ENCODE measurements at places on chromosomes 4 and X. TPM values are rescaled to one million over a fixed set of nuclear protein-coding genes. Genes with fewer than 3 reads are reported as not detected.
A peak's percentile ranks its signal among the peaks of the same experiment; 100 is the strongest.

CCDC110 gene
- total RNA-seq: 9.3 TPM

TACR3 gene
- total RNA-seq: not detected

C4orf51 gene
- total RNA-seq: not detected

DDIT4L gene
- total RNA-seq: 2.5 TPM

GPR78 gene
- total RNA-seq: not detected

STOX2 gene
- total RNA-seq: 9.6 TPM

NAP1L3 gene
- 3.3 TPM for total RNA-seq

BEX2 gene
- 24.6 TPM for total RNA-seq

PDGFRA gene
- total RNA-seq: 222 TPM

RTL5 gene
- total RNA-seq: 4.3 TPM

PABPC4L gene
- 0.82 TPM for total RNA-seq

FBXL5 gene
- 271 TPM for total RNA-seq

FOXP3 gene
- total RNA-seq: not detected

GRCh38 chrX:40244980-40245379 lies 147.2 kb upstream of the BCOR start:
- H3K36me3 ChIP-seq: no peaks in the 10 kb centered on the region
- H3K4me3 ChIP-seq: no peak overlapping the region
- no peaks in the 10 kb centered on the region for H3K27me3 ChIP-seq
- no peak overlapping the region for H3K27ac ChIP-seq
- no peak for DNase-seq

GRCh38 chr4:73603854-73604584 lies 16.2 kb downstream of the RASSF6 start:
- H3K36me3 ChIP-seq: no peaks in the 10 kb centered on the region
- no peak for DNase-seq

- H3K27ac ChIP-seq: no peak overlapping the region
- H3K4me1 ChIP-seq: peaks cover 7% of the 10 kb centered on the region
- H3K36me3 ChIP-seq: no peaks in the 10 kb centered on the region
- no peak overlapping the region for H3K4me3 ChIP-seq
These were observed 447.8 kb downstream of the FAT4 start for GRCh38 chr4:125762537-125762936.

DNA sequence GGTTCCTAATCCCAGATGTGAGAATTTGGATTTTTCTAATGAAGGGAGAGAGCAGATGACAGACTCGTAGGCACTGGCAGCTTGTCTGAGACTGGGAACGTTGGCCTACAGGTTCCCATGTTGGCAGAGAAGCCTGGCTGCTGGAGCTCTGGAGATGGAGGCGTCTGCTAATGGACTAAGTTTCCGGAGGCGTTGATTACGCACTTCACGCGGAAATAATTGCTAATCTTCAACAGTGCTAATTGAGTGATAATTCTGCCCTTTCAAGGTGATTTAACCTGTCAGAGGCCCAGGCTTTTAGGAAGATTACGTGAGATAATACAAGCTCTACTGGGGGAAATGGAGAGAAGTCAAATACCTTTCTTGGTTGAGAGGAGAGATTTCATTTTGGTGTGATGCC lies 77.4 kb downstream of the PSAPL1 start:
- no peak overlapping the region for H3K4me3 ChIP-seq
- no peaks in the 10 kb centered on the region for H3K36me3 ChIP-seq
- H3K27ac ChIP-seq: no peak overlapping the region
- H3K4me1 ChIP-seq: no peaks in the 10 kb centered on the region
- H3K27me3 ChIP-seq: no peaks in the 10 kb centered on the region
- DNase-seq: no peak

DNA sequence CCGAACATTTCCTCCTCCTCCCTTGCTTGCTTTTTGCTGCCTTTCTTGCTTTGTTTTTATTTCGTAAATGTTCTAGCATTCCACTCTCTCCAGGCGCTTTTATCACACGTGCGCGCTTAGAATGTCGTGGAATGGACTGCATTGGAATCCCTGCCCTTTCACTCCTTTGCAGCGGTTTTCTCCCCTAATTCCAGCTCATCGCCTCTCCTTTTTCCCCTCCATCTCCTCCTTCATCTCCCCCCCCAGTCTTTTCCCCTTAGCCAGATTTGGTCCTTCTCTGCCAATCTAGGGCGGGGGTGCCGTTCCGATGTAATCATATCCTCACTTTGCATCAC lies 579 bp downstream of the OGT start:
- H3K36me3 ChIP-seq: no peaks in the 10 kb centered on the region
- H3K27me3 ChIP-seq: no peaks in the 10 kb centered on the region
- no peak for DNase-seq
- H3K27ac ChIP-seq: peak overlapping the region; percentile 88

GRCh38 chr4:169510617-169511016 lies 101.8 kb downstream of the NEK1 start:
- H3K27ac ChIP-seq: no peak overlapping the region
- DNase-seq: no peak
- no peaks in the 10 kb centered on the region for H3K27me3 ChIP-seq
- peaks cover 32% of the 10 kb centered on the region for H3K36me3 ChIP-seq
- H3K4me1 ChIP-seq: no peaks in the 10 kb centered on the region
- H3K4me3 ChIP-seq: no peak overlapping the region

- H3K36me3 ChIP-seq: no peaks in the 10 kb centered on the region
- peaks cover 52% of the 10 kb centered on the region for H3K4me1 ChIP-seq
- DNase-seq: no peak
- H3K4me3 ChIP-seq: peak overlapping the region; percentile 73
- H3K27me3 ChIP-seq: peaks cover 5% of the 10 kb centered on the region
These were observed 1.7 kb downstream of the HCFC1 start for GRCh38 chrX:153969904-153970356.

DNA sequence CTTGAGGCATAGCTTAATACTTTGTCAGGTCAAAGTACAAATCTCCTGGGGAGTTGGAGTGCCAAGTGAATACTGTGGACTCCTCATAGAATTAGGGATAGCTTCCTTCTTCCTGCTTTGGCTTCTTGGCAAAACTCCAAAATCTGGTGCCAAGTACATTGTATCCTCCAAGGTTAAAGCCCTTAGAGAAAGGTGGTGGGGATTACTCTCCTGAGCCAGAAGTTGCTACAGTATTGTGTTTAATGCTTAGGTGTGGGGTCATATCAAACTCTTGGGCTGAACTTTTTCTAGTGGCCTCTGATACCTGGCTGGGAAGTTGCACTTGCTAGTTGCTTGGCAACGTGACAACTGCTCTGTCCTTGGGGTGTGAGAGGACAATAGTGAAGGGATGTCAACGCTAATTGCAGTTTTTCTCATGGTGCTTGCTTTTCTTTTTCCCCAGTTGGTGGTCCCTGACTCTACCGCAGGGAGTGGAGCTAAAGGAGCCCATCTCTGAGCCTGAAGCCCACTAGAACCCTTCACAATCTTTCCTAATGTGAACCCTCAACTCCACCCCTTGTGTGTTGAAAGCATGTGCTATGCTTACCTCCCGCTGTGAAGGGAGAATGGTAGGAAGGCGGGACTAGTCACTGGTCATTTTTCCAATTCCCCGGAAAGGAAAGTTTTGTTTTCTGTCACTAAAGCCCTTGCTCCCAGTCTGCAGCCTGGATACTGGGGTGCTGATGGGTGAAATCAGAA lies 35.5 kb downstream of the DLG3 start:
- no peaks in the 10 kb centered on the region for H3K27me3 ChIP-seq
- H3K4me3 ChIP-seq: peak overlapping the region; percentile 12
- peak overlapping the region; percentile 68 for H3K27ac ChIP-seq
- no peak for DNase-seq
- H3K4me1 ChIP-seq: peaks cover 54% of the 10 kb centered on the region
- no peaks in the 10 kb centered on the region for H3K36me3 ChIP-seq

GRCh38 chrX:49041744-49042580 lies 1.2 kb downstream of the TFE3 start:
- peak overlapping the region; percentile 100 for H3K27ac ChIP-seq
- H3K36me3 ChIP-seq: peaks cover 9% of the 10 kb centered on the region
- H3K4me1 ChIP-seq: peaks cover 24% of the 10 kb centered on the region
- H3K27me3 ChIP-seq: no peaks in the 10 kb centered on the region
- peak overlapping the region; percentile 90 for H3K4me3 ChIP-seq
- no peak for DNase-seq

GRCh38 chr4:38371391-38371851 lies 292.6 kb upstream of the KLF3 start:
- no peaks in the 10 kb centered on the region for H3K27me3 ChIP-seq
- H3K27ac ChIP-seq: no peak overlapping the region
- DNase-seq: no peak

- DNase-seq: no peak
- no peak overlapping the region for H3K4me3 ChIP-seq
- H3K27me3 ChIP-seq: no peaks in the 10 kb centered on the region
- no peaks in the 10 kb centered on the region for H3K4me1 ChIP-seq
- H3K27ac ChIP-seq: no peak overlapping the region
- no peaks in the 10 kb centered on the region for H3K36me3 ChIP-seq
These were observed 97.5 kb upstream of the ZNF518B start for GRCh38 chr4:10554694-10555093.

DNA sequence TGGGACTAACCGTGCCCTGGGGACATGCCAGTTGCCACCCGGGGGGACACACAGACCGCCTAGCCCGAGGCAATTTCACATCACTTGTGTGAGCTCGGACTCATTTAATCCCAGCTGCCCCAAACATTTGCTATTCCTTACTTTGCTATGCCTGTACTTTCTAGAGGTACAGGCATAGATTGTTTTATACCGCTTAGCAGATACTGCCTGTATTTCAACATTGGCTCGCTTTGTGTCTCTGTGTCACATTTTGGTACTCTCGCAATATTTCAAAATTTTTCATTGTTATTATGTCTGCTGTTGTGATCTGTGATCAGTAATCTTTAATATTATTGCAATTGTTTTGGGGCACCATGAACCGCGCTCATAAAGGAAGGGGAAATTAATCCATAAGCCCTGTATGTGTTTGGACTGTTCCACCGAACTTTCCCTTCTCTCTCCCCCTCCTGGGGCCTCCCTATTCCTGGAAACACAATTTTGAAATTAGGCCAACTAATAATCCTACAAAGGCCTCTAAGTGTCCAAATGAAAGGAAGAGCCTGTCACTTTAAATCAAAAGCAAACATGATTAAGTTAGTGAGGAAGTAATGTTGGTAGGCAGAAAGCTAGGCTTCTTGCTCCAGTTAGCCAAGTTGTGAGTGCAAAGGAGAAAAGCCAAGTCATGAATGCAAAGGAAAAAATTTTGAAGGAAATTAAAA lies 568 bp upstream of the CASP6 start:
- no peaks in the 10 kb centered on the region for H3K36me3 ChIP-seq
- peaks cover 20% of the 10 kb centered on the region for H3K4me1 ChIP-seq
- no peaks in the 10 kb centered on the region for H3K27me3 ChIP-seq
- H3K27ac ChIP-seq: peak overlapping the region; percentile 85
- peak overlapping the region; percentile 86 for H3K4me3 ChIP-seq

- no peak overlapping the region for H3K27ac ChIP-seq
- no peaks in the 10 kb centered on the region for H3K27me3 ChIP-seq
- peaks cover 50% of the 10 kb centered on the region for H3K4me1 ChIP-seq
- no peaks in the 10 kb centered on the region for H3K36me3 ChIP-seq
These were observed 327.8 kb downstream of the CAMK2D start for GRCh38 chr4:113433536-113434246.

GRCh38 chr4:104966349-104967033 lies 180.2 kb upstream of the TET2 start:
- DNase-seq: no peak
- no peak overlapping the region for H3K27ac ChIP-seq
- no peaks in the 10 kb centered on the region for H3K4me1 ChIP-seq
- no peaks in the 10 kb centered on the region for H3K36me3 ChIP-seq
- no peak overlapping the region for H3K4me3 ChIP-seq
- no peaks in the 10 kb centered on the region for H3K27me3 ChIP-seq

- H3K4me3 ChIP-seq: no peak overlapping the region
- no peaks in the 10 kb centered on the region for H3K4me1 ChIP-seq
- no peaks in the 10 kb centered on the region for H3K36me3 ChIP-seq
- peak overlapping the region; percentile 34 for H3K27ac ChIP-seq
These were observed 87.8 kb downstream of the SH3KBP1 start for GRCh38 chrX:19799319-19800182.

- peaks cover 7% of the 10 kb centered on the region for H3K36me3 ChIP-seq
- peak; percentile 70 for DNase-seq
- peaks cover 68% of the 10 kb centered on the region for H3K4me1 ChIP-seq
- no peak overlapping the region for H3K4me3 ChIP-seq
- H3K27me3 ChIP-seq: no peaks in the 10 kb centered on the region
These were observed 5.1 kb downstream of the SETD7 start for GRCh38 chr4:139550724-139551429.

- no peak overlapping the region for H3K4me3 ChIP-seq
- no peak for DNase-seq
- H3K4me1 ChIP-seq: peaks cover 8% of the 10 kb centered on the region
- H3K27me3 ChIP-seq: no peaks in the 10 kb centered on the region
- no peaks in the 10 kb centered on the region for H3K36me3 ChIP-seq
These were observed 20.7 kb upstream of the IL13RA1 start for GRCh38 chrX:118706681-118707080.

GRCh38 chr4:174377613-174378012 lies 93.9 kb downstream of the CEP44 start:
- no peak overlapping the region for H3K4me3 ChIP-seq
- DNase-seq: no peak
- H3K27ac ChIP-seq: no peak overlapping the region
- no peaks in the 10 kb centered on the region for H3K4me1 ChIP-seq
- H3K36me3 ChIP-seq: no peaks in the 10 kb centered on the region
